ENCODE measurements at places on chromosomes 2 and 18.

GRCh38 chr2:239311132-239312040 is 89.4 kb downstream of the HDAC4 start:
- no peak for DNase-seq

DNA sequence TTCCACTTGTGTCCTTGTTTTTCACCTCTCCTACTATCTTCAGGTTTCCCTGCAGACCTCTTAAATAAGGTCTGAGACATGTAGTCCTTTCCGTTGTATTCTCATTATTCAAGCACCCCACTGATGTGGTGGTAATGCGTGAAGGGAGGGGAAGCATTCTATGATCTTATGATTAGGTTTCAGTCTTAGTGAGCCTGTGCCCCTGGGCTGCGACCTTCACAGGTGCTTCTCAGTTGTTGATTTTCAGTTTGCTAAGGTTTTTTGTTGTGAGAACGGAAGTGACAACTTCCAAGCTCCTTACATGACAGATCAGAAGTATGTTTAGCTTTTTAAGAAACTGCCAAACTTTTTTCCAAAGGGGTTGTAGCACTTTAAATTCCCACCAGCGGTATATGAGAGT is 41.3 kb downstream of the VPS54 start:
- peak; percentile 72 for DNase-seq

DNA sequence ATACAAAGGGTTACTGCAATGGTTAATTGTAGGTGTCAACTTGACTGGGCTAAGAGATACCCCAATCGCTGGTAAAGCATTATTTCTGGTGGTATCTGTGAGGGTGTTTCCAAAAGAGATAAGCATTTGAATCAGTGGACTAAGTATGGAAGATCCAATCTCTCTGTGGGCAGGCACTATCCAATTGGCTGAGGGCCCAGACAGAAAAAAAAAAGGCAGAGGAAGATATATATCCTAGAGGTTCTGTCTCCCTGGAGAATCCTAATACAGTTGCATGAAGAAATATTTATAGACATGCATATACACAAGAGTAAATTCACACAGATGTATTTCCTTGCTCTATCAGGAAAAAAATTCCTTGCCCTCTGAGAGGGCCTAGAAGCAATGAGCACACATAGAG is 43.9 kb downstream of the TBC1D8 start:
- no peak for DNase-seq

GRCh38 chr2:96937586-96937985 is 48.8 kb downstream of the FAM178B start:
- no peak for DNase-seq

DNA sequence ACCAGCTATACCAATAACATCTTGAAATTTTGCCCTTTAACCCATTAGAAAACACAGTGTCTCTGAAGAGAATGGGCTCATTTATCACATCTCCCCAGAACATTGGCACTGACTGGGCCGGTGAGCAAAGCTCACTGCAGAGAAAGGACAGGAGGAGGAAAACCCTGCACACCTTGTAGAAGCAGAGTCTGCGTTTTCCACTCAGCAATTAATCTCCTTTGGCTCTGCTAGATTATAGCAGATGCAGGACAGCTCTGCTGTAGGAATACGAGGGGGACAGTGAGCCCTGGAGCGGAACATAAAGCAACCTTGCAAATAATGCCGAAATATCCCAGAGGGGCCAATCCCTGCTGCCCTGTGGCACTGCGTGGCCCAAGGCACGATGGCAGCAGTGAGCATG is 113.9 kb downstream of the TSN start:
- no peak for DNase-seq

- DNase-seq, result no peak
These were observed 532.1 kb downstream of the FBXO15 start for GRCh38 chr18:73615506-73615905.

GRCh38 chr18:22082408-22082807 is 87.0 kb upstream of the GATA6 start:
- no peak for DNase-seq

GRCh38 chr18:42298759-42299675 is 344.0 kb downstream of the PIK3C3 start:
- peak; percentile 66 for DNase-seq

DNA sequence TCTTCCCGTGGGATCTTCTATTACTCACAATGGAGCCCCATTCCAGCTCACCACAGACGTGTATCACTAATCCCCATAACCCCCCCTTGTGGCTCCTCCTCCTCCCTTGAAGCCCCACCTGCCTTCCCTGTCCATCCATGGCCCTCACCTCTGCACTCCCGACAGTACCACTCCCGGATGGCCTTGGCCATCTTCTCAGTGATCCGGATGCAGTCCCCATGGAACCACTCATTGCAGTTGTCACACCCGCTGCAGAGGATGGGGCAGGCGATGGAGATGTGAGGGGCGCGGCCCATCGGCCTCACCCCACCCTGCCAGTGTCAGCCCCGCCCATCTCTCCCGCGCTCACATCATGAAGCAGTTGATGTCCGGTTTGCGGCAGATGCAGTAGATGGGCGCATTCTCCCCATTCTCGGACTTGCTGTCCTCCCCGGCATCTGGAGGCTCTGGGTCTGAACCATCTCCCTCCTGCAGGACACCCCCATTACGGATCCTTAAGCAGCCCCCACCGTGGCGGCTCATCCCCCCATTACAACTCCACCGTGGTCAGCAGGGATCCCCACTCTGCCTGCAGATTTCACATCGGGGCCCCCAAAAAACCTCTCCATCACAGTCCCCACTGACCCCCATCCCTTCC is 983 bp downstream of the CXXC1 start:
- peak; percentile 48 for DNase-seq

- DNase-seq, result no peak
These were observed 144.1 kb upstream of the STK17B start for GRCh38 chr2:196315388-196316049.

DNA sequence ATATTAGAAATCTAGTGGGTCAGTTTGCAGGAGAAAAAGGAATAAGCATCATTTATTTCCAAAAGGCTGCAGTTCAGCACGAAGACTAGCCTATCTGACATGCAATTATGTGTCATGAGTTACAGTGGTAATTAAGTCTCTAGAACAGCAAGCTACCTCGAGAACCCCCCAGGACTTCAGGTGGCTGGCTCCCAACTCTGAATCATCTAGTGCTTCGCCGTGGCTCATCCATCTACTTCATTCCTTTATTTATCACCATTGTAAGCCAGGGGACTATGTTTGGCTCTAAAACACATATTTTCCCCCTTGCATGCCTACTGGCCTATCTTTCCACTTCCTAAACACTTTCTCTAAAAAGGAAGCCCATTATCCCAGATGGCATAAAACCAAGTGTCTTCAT is 121.6 kb downstream of the TXNL1 start:
- no peak for DNase-seq

DNA sequence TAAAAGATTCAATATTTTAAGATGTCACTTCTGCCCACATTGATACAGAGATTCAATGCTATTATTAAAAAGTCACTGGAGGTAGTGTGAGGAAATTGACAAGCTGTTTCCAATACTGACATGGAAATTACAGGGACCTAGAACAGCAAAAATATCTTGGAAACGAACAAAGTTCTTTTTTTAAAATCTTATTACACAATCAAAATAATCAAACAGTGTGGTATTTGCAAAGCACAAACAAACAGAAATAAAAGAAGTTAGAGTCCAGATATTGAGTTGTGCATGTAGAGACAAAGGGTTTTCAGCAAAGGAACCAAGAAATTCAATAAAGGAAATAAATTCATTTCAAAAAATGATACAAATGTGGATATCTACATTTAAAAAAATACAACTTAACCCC is 369.6 kb downstream of the NCKAP5 start:
- no peak for DNase-seq

DNA sequence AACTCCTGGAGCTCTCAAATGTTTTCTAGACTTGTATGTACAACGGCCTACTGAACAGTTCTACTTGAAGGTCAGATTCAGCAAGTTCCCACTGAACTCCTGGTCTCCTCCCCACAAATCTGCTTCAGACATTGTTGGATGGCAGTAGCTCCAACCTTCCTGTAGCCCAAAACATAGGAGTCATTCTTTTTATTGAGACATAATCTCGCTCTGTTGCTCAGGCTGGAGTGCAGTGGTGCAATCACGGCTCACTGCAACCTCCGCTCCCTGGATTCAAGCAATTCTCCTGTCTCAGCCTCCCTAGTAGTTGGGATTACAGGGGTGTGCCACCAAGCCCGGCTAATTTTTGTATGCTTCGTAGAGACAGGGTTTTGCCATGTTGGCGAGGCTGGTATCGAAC is 47.3 kb downstream of the QPCT start:
- DNase-seq, result no peak
